ENCODE measurements at places on chromosomes 16 and 17.

DNA sequence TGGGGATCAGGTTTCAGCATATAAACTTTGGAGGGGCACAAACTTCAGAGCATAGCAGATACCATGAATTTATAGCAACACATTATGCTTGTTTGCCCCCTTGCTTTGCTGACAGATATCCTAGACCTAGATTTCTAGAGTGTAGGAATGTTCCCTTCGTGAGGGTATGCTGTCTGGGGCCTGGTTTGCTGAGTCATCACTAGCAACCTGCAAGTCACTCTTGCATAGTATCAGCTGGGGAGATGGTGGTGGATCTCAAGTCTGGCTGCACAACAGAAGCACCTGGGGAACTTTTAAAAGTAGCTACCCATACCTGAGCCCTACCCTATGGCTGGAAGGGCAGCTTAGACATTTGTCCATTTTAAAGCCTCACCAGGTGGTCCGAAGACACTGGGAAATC, 22.3 kb upstream of the HSBP1 start:
- DNase-seq = no peak

- no peak for DNase-seq
Measured at GRCh38 chr16:57959121-57959520, 11.8 kb downstream of the CNGB1 start.

GRCh38 chr16:65884018-65884417, 482.5 kb upstream of the CDH5 start:
- no peak for DNase-seq

DNA sequence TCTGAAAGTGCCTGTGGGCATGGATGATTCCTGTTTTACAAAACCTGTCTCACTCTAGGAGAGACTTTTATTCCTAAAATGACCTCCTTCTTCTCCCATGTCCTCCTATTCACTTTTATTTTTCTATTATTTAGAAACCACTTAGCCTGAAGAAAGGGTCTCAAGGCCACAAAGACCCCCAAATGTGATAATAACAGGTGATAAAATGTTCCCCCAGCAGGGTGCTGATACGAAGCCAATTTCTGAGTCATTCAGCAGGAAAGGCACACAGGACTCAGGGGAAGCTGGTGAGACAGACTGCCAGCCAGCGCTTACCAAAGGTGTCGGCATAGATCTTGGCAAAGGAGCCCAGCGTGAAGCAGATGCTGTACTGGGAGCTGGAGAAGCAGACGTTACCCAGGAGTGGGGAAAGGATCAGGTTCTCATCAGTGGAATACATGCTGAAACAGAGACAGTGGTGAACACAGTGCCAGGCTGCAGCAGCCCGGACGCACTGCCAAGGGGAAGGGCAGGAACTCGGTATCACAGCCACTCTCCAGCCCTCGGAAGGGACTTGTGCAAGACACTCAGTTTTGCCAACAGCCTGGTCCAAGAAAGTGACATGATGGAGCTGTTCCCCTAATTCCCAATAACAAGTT, 24.6 kb downstream of the HIGD1B start:
- DNase-seq = no peak

GRCh38 chr17:7883781-7884386, 4.7 kb upstream of the CHD3 start:
- DNase-seq = no peak

Data from stimulated activated CD8-positive, alpha-beta memory T cell treated with anti-CD3 and anti-CD28 coated beads, Interleukin-4, amount 100 ng/mL, for 4 hours (primary cell).